Activated naive CD8-positive, alpha-beta T cell treated with anti-CD3 and anti-CD28 coated beads, Interleukin-2, amount 50 U/mL, for 16 hours (primary cell): ENCODE measurements at places on chromosomes 11 and 22.

GRCh38 chr22:37665487-37665886 lies 7.0 kb downstream of the PDXP start:
- no peak for DNase-seq

DNA sequence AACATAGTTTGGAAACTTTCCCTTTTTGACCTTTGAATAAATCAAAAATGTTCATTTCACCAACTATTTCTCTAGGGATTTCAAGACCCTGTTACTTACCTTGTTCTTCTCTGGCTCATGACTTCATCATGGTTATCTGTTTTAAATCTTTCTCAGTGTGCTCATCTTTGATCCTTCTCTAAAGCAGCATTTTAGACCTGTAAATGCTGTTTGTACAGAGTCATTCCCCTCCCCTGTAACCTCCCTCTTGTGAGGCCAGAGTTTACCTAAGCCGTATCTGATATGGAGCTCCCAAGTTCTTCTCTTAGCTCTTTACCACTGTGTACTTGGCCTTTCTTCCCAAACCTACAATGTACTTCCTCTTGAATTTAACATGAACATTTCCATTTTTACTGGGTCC lies 56.0 kb downstream of the ACER3 start:
- DNase-seq: no peak

- DNase-seq: no peak
Measured at GRCh38 chr11:113184498-113184897, 129.9 kb upstream of the TTC12 start.

DNA sequence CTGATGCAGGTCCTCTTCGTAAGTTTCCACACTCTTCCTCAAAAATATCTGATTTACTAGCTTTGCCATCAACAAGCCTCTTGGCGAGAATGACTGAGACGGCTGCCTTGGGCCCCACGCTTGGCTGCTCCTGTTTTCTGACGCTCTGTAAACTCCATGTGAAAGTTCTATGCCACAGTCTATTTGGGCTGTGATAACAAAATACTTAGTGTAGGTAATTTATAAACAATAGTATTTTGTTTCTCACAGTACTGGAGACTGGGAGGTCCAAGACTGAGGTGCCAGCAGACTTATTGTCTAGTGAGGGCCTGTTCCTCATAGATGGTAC lies 123.2 kb upstream of the SORL1-AS1 start:
- DNase-seq: no peak

DNA sequence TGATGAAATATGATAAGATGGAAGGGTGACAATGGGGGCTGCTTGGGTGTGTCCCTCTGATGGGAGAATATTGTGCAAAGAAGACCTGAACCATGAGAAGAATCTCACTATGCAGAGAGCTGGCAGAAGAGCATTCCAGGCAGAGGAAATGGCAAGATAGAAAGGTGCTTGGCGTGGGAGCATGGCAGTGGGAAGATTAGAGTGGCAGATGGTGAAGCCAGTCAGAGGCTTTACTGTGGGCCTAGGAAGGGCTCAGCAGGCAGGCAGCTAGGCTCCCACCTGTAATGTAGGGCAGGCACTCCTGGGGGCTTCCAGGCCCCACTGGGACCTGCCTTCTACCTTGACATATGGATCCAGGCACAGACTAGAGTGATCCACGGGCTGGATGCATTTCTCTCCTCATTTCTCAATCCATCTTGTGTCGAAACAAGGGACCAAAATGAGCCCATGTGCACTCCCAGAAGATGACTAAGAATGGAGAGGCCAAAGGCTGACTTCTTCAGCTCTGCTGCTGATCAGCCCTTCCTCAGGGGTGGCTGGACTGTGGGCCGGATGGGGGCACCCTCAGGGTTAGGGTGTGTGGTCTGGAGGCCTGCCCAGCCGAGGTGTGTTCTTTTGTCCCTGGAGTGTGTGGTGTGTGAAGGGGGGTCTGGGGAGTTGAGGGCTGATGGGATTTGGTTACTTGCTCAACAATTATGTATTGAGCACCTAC lies 88.3 kb downstream of the TSPAN18 start:
- DNase-seq: no peak

DNA sequence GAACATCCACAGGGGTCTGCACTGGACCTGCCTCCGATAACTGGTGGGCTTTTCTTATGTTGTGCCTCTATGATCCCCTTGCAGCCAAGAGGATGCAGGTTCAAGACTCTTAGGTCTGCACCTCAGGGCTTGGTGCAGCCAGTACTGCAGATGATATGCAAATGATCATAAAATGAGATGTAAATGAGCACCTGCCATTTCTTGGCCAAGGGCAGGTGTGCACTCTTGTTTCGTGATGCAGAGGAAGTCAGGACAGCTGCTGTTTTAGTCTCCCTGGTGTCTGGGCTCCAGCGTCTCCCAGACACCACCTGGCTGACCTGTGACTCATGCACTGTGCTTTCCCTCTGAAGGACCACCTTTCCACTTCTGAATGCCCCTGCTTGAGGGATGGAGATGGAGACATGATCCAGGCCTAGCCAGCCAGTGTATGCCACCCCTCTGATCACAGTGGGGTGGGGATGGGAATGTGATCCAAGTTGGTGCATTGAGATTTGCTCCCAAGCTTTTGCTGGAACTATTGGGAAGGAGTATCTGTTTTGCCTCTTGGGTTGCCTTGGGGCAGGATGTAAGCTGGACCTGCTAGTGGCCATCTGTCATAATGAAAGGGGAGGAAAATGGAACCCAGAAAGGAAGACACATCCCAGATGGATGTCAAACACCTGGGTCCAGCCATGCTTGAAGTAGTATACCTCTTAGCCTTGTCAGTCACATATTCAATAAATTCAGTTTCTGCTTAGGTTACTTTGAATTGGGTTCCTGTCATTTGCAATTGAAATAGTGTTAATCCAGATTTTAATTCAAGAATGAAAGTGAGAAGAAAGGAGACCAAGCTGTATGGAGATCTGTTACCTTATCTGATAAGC lies 3.3 kb upstream of the KCNJ11 start:
- no peak for DNase-seq

DNA sequence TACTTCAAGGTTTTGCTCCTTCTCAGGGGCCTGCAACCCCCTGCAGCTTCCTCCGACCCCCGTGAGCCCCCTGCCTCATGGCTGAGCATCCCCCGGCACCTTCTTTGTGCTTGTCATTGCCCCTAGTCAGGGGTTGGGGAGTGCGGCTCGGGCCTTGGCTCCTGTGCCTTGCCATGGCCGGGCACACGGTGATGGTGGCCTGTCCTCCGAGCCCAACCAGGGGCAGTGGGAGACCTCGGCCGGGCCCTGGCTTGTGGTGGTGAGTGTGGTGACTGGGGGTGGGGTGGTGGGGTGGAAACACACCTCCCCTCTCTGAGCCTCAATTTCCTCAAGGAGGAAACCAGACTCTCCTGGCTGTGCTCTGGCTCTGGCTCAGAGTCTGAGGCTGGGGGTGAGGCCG lies 1.5 kb upstream of the MRGPRG start:
- DNase-seq: no peak

DNA sequence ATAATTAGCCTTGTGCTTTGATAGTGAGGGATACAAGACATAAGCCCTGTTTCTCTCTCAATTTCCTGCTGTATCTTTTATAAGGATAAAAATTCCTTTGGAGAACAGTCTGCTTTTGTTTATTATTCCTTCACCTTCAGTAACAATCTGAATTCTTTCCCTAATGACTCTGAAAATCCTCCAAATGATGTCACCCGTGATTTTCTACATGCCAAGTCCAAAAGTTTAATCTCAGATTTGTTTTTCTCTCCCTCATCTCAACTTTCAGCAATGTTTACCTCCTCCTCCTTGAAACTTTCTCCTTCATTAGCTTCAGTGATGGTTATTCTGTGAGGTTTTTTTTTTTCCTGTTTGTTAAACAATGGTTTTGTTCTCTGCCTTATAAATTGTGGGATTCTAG lies 2.2 kb downstream of the OR51E2 start:
- no peak for DNase-seq

DNA sequence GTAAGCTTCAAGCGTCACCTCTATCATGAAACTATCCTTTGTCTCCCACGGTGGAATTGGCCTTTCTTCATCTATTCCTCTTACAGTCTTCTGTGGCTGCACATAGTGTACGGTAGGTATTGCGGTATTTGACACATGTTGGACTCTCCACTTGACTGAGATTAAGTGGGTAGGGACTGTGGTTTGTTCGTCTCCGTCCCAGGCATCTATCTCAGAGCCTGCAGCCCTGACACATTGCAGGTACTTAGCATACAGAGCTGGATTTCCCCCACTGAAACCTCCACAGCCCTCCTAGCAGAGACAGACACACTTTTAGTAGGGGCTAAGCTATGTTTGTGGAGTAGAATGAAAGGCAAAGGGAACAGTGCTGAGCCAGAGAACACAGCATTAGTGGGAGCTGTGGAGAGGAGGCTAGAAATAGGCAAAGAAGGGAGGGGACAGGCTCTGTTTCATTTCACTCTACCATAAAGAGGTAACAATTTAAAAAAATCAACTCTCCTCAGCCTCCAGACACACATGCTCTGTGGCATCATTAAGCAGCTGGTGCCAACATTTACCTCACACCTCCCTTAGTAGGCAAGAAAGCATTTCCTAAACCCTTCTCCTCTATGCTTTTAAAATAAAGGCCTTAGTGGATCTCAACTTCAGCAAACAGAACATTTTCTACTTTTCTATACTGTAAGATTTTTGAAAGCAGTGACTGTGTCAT lies 277.5 kb downstream of the KIRREL3 start:
- DNase-seq: no peak

DNA sequence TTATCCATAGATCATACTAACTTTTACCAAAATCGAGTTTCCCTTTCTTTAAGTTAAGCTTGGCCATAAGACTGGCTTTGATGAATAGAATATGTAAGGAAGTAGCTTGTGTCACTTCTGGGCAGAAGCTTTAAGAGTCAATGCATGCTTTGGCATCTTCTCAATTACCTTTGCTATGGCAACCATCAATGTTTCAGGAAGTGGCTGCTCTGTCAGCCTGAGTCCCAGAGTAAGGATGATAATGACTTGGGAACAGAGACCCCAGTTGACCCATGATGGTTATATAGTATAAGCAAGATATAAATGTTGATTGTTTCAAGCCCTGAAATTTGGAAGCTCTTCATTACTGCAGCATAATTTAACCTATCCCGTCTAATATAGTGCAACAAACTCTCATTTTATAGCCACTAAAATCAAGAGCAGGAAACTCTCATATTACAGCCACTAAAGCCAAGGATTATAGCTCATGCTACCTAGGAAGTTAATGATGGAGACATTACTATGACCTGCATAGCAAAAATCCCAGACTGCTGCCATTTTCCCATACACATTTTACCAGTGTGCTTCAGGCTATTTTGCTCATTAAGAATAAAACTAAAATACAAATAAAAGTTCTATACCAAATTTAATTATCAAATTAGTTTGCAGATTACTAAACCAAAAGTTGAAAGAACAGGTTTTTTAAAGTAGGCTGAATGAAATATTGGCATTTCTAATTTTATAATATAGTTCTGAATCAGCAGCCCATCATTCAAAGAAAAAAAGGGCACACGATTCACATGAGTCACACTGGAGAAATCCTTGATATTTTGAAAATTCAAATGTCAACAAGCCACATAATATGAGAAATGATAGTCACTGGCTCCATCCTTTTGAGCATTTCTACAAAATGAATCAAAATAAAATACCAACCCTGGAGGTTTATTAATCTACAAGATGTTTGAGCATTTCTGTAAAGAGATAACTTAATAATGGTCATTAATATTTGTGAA lies 23.8 kb downstream of the FSHB start:
- no peak for DNase-seq

- no peak for DNase-seq
Measured at GRCh38 chr22:21032037-21032867, at the start of gene SLC7A4. Gene SLC7A4, minus strand, starts transcription at chr22:21032561. Its CDS starts 749 bp downstream, at chr22:21031812.

DNA sequence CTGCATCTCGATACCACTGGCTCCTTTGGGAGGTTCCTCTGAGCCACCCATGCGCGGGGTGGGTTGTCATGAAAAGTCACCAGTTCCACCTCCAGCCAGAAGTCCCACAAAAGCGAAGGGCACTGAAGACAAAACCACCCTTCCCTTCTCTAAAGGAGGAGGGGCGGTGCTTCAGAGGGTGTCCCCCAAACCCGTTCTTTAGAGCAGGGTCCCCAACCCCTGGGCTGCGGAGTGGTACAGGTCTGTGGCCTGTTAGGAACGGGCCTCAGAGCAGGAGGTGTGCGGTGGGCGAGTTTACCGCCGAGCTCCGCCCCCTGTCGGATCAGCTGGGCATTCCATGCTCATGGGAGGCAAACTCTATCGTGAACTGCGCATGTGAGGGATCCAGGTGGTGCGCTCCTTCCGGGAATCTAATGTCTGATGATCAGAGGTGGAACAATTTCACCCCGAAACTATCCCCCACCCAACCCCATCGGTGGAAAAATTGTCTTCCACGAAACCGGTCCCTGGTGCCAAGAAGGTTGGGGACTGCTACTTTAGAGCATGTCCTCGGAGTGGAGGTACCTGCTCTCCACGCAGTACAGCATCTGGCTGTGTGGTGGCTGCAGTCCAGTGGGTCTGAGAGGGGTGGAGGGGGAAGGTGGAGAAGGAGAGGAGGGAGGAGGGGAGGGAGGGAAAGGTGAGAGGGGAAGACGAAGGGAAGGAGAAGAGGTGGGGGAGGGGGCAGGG lies 72.9 kb upstream of the SEPTIN5 start:
- no peak for DNase-seq

GRCh38 chr11:28743061-28743550 lies 634.9 kb downstream of the METTL15 start:
- no peak for DNase-seq

DNA sequence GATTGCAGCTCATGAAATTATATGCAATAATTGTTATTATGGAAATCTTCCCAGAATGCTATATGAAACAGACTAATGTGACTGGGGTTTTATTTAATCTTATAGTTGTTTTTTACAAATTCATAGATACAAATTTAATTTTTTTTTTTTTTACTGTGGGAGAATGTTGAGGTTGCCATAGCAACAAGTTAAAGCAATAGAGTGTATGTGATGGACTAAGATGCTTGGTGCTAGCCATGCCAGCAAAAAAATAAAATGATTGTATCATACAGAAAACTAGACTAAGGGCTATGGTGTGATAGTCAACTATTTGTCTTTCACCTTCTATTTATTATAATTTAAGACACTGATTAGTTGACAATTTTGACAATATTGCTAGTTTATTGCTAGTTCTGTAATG lies 163.2 kb upstream of the BLID start:
- no peak for DNase-seq

DNA sequence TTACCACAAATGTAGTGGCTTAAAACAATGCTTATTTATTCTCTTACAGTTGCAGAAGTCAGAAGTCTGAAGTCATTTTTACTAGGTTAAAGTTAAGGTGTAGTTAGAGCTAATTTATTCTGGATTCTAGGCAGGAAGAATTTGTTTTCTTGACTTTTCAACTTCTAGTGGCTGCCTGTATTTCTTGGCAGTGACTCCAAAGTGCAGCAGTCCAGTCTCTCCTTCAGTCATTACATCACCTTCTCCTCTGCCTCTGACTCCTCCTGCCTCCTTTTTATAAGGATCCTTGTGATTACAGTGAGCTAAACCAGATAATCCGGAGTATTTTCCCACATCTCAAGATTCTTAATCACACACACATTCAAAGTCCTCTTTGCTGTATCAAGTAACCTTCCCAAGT lies 581.4 kb downstream of the KCNA4 start:
- no peak for DNase-seq

DNA sequence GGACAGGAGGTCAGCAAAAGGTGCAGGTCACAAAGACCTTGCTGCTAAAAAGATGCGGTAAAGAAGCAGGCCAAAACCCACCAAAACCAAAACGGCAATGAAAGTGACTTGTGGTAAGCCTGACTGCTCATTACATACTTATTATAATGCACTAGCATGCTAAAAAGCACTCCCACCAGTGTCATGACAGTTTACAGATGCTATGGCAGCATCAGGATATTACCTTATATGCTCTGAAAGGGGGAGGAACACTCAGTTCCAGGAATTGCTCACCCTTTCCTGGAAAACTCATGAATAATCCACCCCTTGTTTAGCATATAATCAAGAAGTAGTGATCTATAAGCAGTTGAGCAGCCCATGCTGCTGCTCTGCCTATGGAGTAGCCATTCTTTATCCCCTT lies 45.2 kb upstream of the SLC5A12 start:
- DNase-seq: no peak
